ENCODE measurements at places on chromosomes 12 and 14.

GRCh38 chr12:5505751-5506150 lies 73.8 kb downstream of the NTF3 start:
- DNase-seq = no peak

DNA sequence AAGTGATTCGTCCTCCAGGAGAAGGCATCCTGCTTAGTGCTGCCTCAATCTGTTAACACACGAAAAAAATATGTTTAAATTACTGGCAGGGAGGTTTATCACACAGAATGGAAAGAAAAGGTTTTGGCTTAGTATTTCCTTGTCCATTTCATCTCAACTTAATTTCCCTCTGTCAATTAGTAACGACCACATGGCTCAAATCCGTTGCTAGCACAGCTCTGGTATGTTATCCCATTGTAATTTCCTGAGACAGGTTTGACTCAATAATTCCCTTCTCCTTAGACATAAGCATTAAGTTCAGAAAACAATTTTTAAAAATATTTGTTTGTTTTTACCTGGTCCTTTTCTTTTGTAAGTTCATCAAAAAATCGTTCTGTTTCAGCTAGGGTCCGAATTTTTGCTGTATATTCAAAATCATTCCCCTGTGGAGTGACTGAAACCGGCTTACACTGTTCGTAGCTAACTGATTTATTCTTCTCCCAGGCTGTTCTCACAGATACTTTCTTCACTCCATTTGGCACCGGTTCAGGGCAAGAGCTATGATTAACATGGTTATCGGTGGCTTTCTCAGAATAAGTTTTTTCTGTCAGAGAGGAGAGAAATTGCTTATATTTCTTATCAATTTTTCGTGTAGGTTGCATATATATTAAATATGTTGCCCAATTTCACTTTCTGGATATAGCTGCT lies 10.1 kb upstream of the PITPNM2 start:
- DNase-seq = no peak

- no peak for DNase-seq
These were observed 614 bp downstream of the FKBP3 start for GRCh38 chr14:45133683-45134050.

DNA sequence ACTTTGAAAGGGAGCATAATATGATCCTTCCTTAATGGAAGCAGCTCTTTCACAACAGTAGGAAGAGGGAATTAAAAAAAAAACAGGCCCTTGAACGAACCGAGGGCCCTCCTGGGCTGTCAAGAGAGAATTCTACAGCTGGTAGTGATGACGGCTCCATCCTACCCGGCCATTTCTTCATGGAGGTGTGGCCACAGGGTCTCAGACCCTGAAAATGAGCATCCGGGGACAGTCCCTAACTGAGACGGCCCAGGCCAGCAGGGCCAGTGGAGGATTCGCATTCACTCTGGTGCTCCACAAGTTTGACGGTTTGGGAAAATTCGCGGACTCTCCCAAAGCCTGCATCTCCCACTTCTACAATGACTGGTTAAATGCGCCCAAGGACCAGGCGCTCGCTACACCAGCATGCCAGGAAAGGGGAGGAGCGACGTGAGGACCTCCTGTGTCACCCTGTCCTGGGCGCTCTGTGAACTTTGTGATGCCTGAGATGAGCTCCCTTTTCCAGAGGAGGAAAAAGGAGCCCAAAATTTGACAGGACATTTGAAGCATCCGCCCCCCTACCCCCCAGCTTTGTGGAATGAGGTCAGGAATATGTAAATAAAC lies 66.8 kb downstream of the BCL11B start:
- no peak for DNase-seq

DNA sequence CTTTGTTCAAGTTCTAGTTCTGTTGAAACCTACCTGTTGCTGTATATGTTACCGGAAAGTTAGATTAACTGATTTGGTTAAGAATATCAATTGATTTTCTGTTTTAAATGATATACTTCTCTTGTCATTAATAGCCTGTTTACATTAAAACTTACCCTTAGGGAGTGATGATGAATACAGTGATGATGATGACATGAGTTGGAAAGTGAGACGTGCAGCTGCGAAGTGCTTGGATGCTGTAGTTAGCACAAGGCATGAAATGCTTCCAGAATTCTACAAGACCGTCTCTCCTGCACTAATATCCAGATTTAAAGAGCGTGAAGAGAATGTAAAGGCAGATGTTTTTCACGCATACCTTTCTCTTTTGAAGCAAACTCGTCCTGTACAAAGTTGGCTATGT lies 33.0 kb downstream of the CAND1 start:
- DNase-seq = no peak

DNA sequence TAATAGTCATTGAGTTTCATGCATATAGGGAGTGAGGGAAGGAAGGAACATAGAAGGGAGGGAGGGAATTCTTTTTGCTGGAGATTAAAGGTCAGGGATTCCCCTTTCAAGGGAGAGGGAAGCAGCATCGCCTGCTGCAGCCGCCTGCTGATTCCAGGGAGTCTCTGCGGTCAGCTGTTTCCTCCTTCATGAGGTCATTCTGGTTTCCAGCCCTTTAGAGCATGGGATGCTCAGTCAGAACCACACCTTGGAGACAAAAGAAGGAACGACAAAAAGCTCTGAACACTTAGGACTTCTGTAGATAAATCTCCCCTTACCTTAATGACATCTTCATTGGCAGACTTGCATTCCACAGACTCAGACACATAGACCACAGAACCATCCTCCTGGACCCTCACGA lies 923.0 kb upstream of the TMEM132C start:
- DNase-seq = no peak

DNA sequence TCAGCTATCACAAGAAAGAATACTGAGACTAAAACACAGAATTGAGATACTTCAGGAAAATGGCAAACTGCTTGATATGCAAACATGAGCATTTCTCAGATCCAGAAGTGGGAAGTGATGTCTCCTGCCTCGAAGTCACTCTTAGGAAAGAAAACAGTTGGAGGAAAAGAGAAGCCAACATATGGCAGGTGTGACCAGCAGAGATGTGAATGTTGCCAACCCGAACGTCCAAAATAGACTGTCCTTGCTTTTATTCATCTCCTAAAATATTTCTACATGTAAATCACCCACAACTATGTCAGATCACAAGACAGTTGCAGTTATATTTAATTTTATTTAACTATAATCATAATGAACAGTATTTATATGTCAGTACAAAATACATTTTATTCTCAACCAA lies 687.6 kb downstream of the GALC start:
- no peak for DNase-seq

- DNase-seq = no peak
These were observed 23.8 kb downstream of the HSPB8 start for GRCh38 chr12:119202544-119202943.

- no peak for DNase-seq
These were observed 118.9 kb downstream of the GARIN6 start for GRCh38 chr12:99766408-99766807.

- DNase-seq = no peak
These were observed 160.5 kb downstream of the KITLG start for GRCh38 chr12:88419794-88420193.

- DNase-seq = no peak
These were observed 285.7 kb downstream of the RMST start for GRCh38 chr12:97748298-97748697.
